ENCODE measurements at places on chromosomes 16 and 17.

- DNase-seq: no peak
Observed at GRCh38 chr16:67456391-67457081, 24.4 kb downstream of the ATP6V0D1 start.

GRCh38 chr17:4772235-4772613 is 538 bp downstream of the TM4SF5 start:
- DNase-seq: no peak

GRCh38 chr16:73347500-73348375 is 299.8 kb upstream of the ZFHX3 start:
- DNase-seq: no peak

DNA sequence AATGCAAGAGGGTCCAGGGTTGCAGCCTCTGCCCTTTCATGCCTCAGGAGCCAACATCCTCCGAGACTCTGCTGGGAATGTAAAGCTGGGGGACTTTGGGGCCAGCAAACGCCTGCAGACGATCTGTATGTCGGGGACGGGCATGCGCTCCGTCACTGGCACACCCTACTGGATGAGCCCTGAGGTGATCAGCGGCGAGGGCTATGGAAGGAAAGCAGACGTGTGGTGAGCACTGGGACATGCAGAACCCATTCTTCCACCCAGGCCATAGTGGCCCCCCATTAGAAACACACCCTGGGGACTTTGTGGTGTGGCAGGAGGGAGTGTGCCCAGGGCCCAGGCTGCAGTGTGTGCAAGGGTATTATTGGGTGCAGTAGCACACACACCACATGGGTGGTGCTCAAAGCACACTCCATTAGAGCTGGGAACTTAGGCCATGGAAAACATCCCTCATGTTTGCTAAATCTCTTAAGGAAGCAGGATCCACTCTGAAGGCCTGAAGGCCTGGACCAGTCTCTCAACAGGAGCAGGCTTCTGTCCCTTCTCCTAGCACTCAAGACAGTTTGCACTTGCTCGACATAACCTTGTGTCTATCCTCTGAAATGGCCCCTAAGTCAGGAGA is 7.6 kb downstream of the LIMD2 start:
- DNase-seq: no peak

- DNase-seq: no peak
Observed at GRCh38 chr17:38325221-38325851, 18.4 kb downstream of the GPR179 start.

GRCh38 chr17:48453447-48453846 is 23.4 kb upstream of the SKAP1 start:
- DNase-seq: no peak

DNA sequence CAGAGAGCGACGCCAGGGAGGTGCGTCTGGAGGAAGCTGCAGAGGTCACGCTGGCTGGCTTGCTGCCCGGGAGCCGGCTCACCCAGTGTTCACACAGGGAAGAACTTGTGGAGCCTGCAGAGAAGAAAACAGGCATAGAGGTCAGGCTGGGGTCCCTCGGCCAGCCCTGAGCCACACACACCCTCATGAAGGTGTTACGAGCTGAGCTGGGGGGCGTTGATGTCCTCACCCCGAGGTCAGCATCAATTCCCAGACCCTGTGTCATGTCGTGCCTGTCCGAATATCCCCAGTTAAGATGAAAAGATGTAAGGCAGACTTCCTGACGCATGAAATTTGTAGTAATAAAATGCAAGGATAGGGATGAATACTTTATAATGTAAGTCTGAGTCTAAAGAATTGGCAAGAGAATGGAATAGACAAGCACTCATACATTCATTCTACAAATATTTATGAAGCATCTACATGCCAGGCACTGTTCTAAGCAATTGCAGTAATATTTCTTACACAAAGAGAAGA is 77.1 kb downstream of the USP31 start:
- DNase-seq: no peak

DNA sequence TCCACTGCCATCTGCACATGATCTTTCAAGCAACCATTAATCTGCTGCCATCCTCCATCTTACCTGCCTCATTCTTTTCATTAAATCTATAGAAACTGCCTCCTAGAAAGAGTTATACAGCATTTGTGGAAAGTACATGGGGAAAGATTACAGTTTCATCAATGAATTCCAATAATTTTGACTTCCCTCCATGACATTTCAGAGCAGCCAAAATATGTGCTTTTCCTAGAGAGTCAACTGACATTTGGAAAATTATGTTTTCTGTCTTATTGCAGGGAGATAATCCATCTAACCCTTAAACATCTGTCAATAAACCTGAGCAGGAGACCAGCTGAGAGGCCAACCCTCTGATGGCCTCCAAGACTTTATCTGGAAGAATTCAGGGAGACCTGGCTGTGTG is 147.0 kb upstream of the CDH5 start:
- no peak for DNase-seq

DNA sequence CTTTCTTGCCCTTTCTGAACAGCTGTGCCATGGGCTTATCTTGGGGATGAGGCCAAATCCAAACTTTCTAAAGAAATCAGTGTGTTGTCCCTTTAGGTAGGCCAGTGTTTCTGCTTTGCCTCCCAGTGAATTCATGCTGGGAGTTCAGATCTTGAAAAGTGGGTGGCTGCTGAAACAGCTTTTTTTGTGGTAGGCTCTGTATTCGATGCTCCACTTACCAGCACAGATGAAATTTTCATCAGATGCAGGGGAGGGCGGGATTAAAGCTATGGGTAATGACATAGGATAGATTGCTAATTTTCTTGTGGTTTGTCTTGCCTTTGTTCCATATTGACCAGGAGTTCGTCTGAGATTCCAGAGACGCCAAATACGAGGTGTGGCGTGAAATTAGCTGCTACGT is 2.8 kb downstream of the SOCS7 start:
- DNase-seq: no peak

DNA sequence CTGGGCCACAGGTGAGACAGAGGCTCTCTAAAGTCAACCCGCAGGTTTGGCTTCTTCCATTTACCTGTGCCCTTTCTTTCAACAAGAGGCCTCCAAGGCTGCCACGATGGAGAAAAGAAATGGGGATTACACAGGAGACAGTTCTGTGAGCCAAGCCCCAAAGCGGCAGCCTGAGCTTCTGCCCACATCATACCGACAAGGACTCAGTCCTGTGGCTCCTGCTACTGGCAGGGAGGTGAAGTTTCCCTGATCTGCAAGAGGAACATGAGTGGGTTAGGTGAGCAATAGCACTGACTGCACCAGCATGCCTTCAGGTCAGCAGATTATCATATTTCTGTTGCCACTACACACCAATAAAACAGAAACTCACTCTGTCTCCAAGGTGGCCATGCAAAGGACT is 800.0 kb downstream of the KCNJ18 start:
- no peak for DNase-seq
